ENCODE measurements at places on chromosomes 2 and 18.

DNA sequence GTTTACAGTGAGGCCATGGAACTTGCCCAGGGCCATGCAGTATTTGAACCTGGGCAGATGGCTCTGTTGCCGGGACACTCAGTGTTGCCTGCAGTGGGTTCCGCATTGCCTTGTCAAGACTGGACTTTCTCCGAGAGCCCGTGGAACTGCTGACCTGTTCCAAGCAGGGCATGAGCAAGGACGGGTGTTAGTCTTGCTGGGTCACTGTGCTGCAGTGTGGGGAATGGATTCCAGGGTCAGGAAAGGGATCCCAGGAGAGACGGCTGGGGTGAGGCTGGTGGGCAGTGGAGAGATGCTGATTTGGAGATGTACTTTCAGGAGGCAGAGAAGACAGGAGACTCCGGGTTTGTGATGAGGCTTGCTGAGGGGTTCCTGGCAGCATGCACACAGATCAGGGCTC is 348.7 kb upstream of the HS6ST1 start:
- no peak for DNase-seq

DNA sequence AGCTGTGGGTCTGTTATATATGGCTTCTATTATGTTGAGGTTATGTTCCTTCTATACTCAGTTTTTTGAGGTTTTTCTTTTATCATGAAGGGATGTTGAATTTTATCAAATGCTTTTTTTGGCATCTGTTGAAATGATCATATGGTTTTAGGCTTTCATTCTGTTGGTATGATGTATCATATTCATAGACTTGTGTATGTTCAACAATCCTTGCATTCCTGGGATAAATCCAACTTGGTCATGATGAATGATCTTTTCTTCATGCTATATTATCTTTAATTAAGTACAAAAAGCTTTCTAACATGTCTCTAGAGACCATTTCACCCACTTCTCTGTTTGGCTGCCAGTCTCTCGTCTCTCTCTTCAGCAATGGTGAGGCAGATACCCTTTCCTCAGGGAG is 54.2 kb downstream of the MDH1 start:
- DNase-seq: no peak

- DNase-seq: peak; percentile 55
Measured at GRCh38 chr2:24359129-24360049, 947 bp downstream of the ITSN2 start.

DNA sequence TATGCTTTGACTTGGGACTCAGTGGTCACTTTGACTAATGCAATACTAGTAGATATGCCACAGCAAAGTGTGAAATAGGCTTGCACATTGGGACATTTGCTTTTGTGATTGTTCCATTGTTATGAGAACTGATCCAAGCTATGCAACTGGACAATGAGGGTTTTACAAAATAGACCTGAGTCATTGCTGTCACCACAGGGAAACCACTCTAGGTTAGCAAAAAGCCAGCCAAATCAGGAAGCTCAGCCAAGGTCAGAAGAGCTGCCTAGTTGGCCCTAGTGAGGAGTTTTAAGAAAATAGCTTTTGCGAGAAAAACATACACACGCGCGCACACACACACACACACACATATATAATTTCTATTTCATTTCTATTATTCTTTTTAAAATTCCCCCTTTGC is 452.4 kb upstream of the CDH7 start:
- no peak for DNase-seq

GRCh38 chr2:187549193-187549592 is 5.0 kb downstream of the TFPI start:
- DNase-seq: no peak

GRCh38 chr18:38406607-38407006 is 841.0 kb upstream of the CELF4 start:
- DNase-seq: no peak

DNA sequence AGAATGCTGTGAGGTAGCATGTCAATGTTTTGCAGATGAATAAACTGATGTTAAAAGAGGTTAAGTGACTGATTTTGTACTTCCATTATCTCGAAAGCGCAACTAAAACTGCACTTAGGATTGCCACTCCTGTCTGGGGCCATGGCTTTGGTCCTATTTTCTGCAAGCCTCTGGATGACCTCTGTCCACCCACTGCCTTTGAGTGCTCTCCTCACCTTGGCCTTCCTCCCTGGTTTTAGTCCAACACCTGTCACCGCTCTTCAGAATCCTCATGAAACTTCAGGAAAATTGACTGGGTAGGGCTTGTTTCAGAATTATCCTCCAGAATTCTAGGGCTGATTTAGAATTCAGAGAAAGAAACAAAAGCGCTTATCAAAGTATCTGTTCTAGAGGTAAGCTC is 51.1 kb upstream of the HNMT start:
- DNase-seq: no peak

- DNase-seq: no peak
Measured at GRCh38 chr2:229296536-229296935, 25.4 kb upstream of the PID1 start.

DNA sequence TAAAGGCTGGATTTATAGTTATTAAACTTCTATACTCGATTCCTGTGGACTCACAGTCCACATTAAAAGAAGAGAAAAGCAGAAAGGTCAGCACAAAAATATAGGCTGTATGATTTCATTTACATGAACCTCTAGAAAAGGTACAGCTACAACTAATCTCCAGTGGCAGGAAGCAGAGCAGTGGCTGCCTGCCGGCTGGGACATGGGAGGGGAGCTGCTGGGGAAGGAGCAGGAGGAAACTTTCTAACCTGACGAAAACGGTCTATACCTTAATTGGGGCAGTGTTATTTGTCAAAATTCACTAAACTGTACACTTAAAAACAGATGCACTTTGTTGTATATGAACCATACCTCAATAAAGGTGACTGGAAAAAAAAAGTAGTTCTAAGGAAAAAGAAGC is 26.7 kb downstream of the KCTD1 start:
- no peak for DNase-seq

DNA sequence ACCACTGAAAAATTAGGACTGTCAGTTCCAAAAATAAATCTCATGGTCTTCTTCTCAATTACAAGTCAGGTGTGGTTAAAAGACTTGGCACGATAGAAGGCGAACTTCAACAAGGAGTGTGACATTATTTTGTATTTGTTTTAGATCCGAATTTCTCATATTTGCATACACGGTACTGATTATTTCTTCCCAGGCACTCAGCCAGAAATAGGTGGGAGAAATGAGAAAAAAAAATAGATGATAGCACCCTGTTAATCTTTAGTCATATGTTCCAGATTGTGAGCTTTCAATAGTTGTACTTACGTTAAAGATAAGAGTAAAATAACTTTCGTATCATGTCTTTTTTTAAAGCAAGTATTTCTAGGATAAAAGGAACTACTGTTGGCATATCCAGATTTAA is 106.1 kb downstream of the DTNA start:
- no peak for DNase-seq

DNA sequence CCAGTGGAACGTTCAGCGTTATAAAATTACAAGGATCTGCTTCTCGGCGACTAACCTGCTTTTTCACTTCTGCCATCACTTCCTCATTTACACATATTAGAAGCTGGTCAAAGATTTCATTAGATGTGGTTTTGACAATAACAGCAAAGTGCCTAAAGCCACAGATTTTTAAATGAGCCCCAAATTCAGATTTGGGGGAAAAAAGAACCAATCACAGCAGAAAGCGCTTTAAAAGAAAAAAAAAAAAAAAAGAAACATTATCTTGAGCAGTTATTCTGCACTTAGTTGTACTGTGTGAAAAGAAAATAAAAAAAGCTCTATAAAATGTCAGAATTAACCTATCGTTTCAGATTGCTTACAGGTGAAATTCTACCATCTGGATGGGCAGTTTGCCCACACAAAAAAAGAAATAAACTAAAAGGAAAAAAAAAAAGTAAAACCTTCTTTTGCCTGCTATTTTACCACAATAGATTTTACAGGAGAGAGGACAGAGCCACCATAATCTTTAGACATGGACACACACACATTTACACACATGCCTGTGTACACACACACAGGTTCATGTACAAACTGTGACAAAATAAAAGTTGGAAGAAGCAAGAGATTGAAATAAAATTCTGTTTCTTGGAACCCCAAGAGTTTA is 167.2 kb downstream of the TCF4 start:
- no peak for DNase-seq

- DNase-seq: no peak
Measured at GRCh38 chr2:142734770-142735169, 142.7 kb upstream of the KYNU start.

GRCh38 chr2:69050802-69051201 is 37.8 kb downstream of the ANTXR1 start:
- DNase-seq: no peak

DNA sequence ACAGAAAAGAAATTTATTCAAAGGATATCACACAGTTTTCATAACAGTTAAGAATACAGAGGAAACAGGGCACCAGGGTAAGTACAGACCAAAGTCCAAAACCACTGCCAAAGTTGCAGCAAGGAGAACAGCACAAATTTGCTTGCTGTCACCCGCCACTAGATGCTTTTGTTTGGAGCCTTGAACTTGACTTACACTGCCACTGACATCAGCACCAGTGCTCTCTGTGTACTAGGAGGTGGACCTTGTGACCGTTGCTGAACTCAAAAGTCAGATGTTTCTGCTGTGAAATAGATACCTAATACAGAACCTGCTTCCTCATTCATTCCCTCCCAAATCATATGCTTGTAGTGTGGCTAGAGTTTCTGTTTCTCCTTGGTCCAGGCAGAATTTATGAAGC is 578.3 kb upstream of the TMEFF2 start:
- no peak for DNase-seq

- DNase-seq: no peak
Measured at GRCh38 chr2:182883451-182883850, 17.0 kb upstream of the FRZB start.

GRCh38 chr18:29012364-29012763 is 835.4 kb upstream of the CDH2 start:
- no peak for DNase-seq

DNA sequence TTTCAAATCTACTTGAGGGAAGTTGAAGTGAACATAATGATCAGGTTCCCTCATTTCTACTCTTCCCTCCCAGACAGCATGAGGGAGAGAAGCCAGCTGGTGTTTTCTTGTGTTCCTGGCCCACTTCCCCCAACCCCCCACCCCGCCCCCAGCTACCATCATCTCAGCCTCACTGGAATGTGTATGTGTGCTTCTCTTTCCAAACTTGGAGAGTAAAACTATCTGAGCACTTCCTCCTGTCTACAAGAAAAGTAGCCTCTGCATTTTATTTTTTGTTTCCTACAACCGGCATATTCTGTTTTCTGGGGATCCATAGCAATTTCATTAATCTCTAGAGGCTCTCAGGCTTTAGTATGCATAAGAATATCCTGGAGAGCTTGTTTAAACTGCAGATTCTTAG is 53.6 kb upstream of the GRHL1 start:
- no peak for DNase-seq

- no peak for DNase-seq
Measured at GRCh38 chr18:75875559-75875958, 448.1 kb upstream of the SMIM21 start.

DNA sequence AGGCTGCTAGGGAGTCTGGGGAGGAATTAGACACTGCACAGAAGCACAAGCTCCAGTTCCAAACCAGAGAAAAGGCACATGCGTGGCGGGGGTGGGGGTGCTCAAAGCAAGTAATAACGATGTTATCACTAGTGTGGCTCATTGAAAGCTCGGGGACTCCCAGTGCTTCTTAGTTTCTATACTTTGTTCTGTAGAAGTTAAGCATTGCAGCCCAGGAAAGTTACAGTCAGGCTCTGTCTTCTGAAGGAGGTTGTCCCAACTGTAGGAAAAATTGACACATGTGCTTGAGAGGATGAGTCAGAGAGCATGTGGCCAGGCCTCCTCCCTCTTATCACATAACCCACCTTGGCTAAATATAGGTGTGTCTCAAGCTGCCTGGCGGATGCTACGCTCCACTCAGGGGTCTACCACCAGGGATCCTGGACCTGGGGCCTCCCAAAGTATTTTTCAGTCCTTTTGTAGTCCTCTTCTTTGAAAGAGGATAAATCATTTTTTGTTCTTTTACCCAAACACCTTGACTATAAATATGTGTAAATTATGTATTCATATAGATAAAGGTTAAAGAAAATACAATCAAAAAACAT is 3.8 kb downstream of the GALNT5 start:
- DNase-seq: no peak

- no peak for DNase-seq
Measured at GRCh38 chr2:113123726-113124125, 3.7 kb upstream of the IL1RN start.

- no peak for DNase-seq
Measured at GRCh38 chr2:195338856-195339255, 318.2 kb upstream of the SLC39A10 start.

DNA sequence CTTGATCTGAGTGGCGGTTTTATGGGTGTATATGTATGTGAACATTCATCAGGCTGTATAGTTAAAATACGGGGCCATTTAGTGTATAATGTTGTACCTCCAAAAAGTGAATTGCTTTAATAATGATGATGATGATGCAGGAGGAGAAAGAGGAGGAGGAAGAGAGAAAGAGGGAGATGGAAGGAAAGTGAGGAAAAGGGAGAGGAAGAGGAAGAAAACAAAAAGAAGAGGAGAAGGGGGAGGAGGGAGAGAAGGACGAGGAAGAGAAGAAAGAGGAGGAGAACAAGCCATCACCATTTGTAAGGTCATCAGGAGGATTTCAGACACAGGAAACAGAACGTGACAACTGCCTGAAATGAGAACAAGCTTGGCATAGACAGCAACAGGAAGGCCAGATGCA is 168.4 kb upstream of the NCKAP5 start:
- DNase-seq: no peak

- DNase-seq: no peak
Measured at GRCh38 chr18:23871410-23871809, 143.1 kb upstream of the TTC39C start.

- no peak for DNase-seq
Measured at GRCh38 chr2:127644066-127645025, 1.6 kb upstream of the GPR17 start.

GRCh38 chr2:134866498-134867099 is 28.2 kb downstream of the ACMSD start:
- DNase-seq: no peak

DNA sequence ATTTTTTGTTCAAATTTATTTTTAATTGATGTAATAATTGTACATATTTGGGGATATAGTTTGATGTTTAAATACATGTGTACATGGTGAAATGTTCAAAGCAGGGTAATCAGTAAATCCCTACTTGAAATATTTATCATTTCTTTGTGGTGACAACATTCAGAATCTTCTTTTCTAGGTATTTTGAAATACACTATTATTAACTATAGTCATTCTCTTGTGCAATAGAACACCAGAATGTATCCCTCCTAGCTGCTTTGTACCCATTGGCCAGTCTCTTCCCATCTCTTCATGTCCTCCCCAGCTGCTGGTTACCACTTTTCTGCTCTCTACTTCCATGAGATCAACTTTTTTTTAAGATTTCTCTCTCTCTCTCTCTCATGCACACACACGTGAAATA is 126.5 kb downstream of the ZNF407 start:
- no peak for DNase-seq

DNA sequence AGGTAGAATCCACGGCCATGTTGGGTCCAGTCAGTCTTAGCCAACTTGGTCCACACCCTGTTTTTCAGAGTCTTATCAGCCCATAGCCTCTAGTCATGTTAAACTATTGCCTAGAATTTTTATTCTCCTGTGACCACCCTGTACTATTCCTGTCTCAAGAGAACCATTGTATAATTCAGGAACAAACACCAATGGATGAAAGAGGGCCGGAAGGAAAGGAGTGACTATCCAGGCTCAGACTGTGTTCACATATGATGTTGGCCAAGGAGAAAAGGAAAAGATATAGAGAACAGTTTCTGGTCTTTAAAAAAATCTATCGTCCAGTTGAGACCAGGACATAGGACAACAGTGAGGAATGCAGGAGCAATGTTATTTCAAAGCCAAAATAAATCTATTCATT is 82.9 kb upstream of the SETBP1 start:
- no peak for DNase-seq

GRCh38 chr2:74385396-74385795 is 5.3 kb upstream of the DCTN1 start:
- DNase-seq: peak; percentile 36

Measured in C1 segment of cervical spinal cord (tissue), 14 donors.